ENCODE measurements at places on chromosomes 3 and 15.

GRCh38 chr3:111862974-111863373 is 3.9 kb downstream of the PHLDB2 start:
- DNase-seq, result no peak

DNA sequence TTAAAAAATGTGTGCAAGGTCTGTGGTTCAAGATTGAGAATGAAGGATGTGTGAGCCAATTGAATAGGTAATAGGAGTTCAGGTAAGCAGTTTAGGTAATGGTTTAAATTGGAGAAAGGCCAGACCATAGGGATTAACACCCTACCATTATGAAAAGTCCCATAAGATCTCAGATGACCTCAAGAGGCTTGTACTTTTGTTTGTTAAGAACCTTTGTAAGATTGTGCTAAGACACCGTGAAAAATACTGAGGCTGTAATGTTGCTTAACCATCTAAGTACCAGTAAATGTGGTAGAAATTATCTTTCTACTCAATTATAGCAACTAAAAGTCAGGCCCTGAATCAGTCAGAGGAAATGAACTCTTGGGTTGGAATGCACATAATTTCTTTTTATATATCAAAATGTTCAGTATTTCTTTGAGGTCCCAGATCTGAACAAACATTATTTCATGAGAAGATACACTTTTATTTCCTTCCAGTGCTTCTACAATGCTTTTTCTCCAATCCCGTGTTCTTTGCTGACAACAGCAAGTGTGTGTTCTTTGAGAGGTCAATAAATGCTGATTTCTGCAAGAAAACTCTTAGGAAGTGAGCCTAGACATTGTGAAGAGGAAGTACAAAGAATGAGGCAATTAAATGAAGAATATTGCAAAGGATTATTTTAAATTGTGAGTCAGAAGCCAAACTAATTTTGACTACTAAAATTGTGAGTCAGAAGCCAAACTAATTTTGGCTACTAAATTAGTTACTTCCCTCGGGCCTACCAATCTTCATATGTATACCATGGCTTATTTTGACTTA is 66.4 kb downstream of the TCF12 start:
- no peak for DNase-seq

DNA sequence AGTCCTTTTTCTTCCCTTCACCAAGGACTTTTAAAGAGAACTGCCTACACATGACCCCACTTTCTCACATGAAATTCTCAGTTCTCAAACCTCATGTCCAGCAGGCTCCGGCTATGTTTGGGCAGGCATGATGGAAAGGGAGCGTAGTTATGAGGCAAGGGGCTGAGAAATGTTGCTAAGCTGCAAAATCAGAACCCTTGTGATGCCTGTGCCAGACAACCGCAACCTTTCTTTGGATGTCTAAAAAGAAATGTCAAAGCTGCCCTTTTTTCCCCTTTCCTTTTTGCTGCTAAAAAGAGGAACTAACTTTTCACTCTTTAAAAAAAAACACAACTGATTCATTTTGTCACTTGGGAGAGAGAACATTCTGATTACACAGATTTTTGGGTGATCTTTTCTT is 19.2 kb downstream of the GNB4 start:
- DNase-seq, result no peak

DNA sequence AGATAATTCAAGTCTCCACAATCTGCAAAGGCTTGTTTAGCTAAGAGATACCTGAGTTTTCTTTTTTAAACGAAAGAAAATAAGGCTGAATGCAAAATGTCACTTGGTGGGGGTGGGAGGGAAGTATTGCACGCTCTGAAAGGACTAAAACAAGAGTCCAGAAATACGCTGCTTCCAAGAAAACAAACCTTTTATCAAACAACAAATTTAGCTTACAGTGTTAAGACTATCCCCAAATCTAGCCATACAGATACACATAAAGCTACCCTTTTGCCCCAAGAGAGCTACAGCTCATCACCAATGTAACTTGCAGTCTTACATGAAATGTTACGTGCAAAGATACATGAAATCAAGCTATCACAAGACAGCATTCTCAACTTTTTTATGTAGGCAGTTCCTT is 522.5 kb downstream of the FOXP1 start:
- no peak for DNase-seq

GRCh38 chr3:15341030-15341726 is 8.8 kb upstream of the SH3BP5 start:
- DNase-seq, result no peak

DNA sequence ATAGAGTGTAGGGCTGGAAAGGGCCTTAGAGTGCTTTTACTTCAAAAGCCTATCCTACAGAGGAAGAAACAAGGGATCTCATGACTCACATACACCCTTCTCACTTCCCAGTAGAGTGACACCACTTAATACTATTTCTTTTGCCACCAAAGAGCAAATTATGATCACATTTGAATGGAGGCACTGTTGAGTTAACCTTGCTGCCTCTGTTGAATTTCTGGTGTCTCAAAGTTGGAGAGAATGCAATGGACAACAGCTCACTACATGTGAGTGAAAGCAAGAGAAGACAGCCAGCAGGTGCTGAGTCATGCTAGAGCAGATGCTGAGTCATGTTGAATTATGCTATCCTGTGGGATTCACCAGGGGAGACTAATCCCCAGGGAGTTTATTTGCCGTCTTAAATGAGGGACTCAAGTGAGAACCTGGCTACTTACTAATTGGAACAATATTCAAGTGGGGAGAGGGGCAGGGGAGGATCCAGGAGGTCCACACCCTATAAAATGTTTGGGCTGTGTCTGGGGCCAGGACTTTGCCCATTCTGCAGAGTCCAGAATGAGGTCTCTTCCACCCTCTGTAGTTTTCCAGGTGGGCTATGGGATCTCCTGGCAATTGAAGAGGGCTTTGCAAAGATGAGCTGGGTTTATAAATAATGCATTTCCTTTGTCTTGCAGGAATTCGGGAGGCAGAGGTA is 35.8 kb downstream of the ST8SIA2 start:
- DNase-seq, result no peak

DNA sequence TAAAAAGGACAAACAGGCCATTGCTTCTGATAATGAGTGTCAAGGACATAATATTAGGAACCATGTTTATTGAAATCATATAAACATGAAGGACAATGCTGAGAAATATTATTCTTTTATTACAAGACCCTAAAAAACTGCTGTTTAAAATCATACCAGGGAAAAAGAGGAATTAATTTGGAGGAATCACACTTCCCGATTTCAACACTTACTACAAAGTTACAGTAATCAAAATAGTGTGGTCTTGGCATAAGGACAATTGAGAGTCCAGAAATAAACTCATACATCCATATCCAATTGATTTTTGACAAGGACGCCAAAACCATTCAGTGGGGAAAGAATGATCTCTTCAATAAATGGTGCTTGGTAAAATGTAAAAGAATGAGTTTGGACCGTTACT is 13.0 kb downstream of the CYP1A1 start:
- DNase-seq, result no peak

DNA sequence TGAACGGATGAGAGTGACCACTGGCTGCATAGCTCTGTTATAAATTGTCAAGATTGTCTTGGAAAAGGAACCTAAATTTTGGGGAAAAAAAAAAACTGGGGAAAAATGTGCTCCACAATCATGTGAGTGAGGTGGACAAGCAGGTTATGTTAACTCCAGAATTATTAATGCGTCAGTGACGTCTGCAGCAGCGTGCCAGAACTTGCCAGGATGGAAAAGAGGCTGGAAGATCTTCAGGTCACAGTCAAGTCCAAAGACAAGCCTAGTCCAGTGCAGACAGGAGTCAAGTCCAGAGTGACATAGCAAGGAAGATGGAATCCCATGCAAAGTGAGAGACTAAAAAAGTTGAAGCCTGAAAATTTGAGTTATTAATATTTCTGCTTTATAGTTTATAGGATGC is 140.6 kb downstream of the RYR3 start:
- no peak for DNase-seq

DNA sequence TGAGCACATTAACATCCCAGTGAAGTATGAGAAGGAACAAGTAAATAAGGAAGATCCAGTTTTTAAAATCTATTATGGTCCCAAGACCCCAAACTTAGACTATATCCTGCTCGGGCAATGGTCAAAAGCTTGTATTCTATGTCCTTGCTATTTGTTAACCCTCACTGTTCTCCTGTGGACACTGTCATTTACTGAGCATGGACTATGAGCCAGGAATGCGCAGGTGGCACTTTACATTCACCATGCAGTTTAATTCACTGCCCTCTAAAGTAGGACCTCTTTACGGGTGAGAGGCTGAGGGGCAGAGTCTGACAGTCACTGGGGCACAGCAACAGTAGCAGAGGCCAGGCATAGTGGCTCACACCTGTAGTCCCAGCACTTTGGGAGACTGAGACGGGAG is 28.6 kb downstream of the SPATA12 start:
- no peak for DNase-seq

- no peak for DNase-seq
Observed at GRCh38 chr3:114223143-114223542, 14.2 kb downstream of the ZNF80 start.

DNA sequence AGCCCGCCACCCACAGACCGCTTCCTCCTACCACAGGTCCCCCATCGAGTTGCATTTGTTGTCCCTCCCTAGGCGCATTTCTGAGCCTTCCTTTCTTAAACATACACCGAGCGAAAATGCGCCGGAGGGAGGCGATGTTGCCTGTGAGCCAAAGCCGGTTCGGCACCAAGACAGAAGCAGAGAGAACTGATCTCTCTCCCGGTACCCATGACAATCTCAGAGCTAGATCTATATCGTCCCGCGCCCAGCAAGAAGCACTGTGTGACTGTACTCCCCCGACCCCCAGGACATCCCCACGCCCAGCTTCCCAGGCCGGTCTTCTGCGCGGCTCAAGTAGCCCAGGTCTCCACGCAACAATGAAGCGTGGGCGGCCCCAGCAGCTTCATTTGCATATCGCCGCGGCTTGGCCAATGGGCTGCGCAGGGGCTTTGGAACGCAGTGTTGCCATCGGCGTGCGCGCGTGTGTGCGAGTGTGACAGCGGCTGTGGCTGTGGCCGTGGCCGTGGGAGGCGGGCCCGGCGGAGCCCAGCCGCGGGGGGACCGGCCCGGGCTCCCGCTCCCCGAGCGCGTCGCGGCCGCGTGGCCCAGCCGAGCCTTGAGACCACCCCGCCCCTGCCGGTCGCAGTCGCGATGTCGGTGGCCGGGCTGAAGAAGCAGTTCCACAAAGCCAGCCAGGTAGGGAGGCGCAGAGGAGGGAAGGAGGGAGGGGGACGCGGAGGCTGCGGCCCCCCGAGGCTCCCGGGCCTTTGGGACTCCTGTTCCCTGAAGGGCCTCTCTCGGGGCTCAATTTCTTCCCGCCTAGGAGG is at the start of gene SH3GL3:
TSS of gene SH3GL3 (plus strand) at position 438 of the 806 bp plus-strand sequence. CDS start at position 631, 193 bp downstream.
- DNase-seq, result no peak

DNA sequence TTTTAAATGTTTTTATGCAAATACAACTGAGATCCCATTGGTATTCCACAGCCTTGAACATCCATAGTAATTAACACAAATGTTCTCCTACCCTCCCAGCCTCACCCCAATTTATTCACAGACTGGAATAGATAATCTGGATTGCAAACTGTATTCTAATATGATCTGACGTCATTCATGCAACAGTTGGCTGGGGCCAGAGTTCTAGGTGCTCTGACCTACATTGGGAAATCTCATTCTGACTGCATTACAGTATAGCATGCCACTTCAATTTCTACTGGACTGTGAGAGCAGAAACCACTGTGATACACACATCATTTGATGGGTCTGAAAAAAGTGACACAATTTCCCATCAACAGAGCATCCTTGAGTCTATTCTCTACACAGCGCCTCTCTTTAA is 403.1 kb downstream of the MAGI1 start:
- DNase-seq, result peak; percentile 12

GRCh38 chr15:80554560-80554959 is 140.6 kb upstream of the ABHD17C start:
- DNase-seq, result no peak

- no peak for DNase-seq
Observed at GRCh38 chr3:24707936-24708335, 213.3 kb upstream of the THRB start.

DNA sequence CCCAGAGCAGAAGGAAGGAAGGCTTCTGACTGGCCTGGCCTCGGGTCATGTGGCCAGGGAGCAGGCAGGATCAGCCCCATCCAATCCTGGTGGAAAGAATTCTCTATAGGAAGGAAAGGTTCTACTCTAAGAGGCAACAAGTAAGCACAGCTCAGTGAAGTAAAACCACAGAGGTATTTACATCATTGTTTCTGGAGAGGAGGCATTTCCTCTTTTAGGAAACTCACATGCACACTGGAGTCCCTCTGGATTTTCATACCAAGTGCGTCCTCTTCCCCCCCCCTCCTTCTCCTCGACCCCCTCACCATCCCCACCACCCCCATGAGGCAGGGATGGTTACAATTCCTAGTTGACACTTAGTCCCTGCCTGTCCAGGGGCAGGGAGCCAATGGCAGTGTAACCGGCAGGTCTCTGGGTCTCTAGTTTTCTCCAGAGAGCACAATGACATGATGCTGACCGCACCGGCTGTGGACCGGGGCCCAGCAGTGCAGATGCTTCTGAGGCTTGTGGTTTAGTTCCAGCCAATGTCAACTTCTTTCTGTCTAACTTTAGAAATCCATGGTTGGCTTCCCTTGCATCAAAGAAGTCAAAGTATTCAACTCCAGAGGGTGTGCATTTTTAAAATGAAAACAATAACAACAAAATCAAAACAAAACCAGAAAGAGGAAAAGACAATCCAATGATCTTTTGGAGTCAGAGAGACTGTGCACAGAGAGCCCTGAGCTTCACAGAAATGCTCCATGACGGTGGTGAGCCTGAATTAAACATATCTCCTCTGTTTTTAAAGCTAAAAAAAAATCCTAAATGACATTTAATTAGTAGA is 230.3 kb upstream of the TLE3 start:
- DNase-seq, result no peak

DNA sequence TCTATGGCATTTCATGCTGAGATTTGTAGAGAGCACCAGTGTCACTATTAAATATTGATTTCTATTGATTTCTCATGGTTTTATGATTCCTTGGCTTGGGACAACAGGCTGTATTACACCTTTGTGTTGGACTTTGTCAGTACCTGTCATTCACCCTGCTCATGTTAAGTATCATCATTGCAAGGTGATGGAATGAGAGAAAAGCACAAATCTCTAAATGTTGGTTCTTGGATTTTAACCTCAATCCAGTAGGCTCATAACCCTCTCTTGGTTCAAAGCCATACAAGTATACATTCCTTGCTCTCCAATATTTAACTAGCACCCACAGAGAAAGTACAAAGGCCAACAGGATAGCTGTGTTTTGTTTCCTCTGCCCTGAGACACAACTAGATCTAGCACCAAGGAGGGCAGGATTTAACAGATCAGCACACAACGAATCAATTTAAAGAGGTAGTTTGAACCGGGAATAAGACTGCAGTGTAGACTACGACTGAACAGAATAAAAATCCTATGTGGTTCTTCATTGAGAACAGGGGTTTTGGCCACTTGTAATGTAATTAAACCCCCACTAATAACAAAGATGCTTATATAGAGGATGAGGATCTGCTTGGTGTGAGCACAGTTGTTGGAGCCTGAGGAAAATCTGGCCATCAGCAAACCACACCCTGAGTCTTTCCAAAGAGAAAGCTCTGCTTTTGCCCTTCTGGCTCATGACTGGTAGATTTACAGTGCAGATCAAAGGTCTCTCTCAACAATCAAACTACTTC is 78.0 kb upstream of the TNFSF10 start:
- no peak for DNase-seq

- no peak for DNase-seq
Observed at GRCh38 chr3:69770219-69770618, 31.0 kb downstream of the MITF start.

GRCh38 chr3:157512534-157512933 is 9.3 kb upstream of the VEPH1 start:
- no peak for DNase-seq

- no peak for DNase-seq
Observed at GRCh38 chr3:102481050-102481449, 46.2 kb downstream of the ZPLD1 start.

GRCh38 chr3:124014366-124014942 is 22.5 kb upstream of the ROPN1 start:
- no peak for DNase-seq

Data from SHP77 (cell line).